Activated CD4-positive, alpha-beta T cell treated with anti-CD3 and anti-CD28 coated beads, Interleukin-2, amount 10 ng/mL, durations not matched to agents 7 days and 5 days (primary cell): ENCODE measurements at places on chromosomes 5 and 9. TPM values are rescaled to one million over a fixed set of nuclear protein-coding genes. Genes with fewer than 3 reads are reported as not detected.

DNA sequence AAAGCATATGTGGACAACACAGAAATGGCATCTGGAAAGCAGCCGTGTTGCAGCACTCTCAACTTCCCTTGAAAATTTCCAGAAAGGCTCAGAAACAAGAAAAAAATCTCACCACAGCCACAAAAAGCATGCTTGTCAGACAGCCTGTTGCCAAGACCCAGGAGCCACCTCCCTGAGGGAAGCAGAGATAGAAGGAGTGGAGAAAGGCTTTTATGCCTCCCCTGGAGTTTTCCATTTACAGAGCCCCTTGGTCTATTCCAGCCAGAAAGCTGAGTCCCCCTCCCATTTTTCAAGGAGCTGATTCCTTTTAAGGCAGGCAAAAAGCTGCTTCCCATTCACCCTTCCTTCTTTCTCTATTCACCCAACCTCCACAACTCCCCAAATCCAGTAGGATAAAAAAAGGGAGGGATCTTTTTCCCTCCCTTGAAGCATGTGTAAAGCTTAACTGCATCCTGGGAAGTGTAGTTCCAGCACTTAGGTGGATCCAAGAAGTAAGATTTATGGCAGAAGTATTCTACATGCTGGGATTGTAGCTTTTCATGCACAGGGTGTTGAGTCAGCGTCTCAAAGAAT is 37.1 kb upstream of the PALM2AKAP2 start:
- DNase-seq, result no peak

DNA sequence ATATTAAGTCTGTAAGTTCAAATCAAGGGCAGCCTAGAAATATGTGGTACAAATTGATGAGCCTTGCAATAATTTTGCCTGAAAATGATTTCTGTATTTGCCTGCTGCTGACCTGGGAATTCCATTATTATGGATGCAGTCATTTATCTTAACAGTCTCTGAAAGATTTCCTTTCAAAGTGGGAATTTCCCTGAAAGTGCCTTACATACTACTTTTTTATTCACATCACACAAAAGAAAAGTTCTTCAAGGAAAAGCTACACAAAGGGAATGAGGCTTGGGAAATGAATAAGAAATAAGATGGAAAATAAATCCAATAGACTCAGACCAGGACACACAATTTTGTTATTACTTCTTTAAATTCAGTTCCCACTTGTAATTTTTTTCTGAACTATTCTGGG is 537.8 kb upstream of the PTGER4 start:
- no peak for DNase-seq

GRCh38 chr5:10276691-10277090 is 26.6 kb downstream of the CCT5 start:
- DNase-seq, result no peak

DNA sequence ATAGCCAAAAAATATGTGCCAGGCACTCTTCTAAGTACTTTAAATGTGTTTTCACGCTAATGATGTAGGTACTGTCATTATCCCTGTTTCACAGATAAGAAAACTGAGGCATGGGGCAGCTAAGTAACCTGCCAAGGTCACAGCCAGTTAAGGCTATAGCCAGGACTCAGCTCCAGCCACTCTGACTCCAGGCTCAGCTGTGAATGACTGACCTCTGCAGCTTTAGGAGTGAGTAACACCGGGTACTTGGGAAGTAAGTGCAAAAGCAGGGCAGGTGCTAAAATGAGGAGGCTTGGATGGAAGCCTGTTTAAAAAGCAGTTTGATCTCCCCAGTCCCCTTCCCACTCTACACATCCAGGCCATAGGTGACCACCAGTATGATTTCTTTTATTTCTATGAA is 10.6 kb upstream of the SHC3 start:
- DNase-seq, result no peak

The HIGD2A gene
- total RNA-seq, result 143 TPM
